ENCODE measurements at places on chromosomes 7 and 10.

DNA sequence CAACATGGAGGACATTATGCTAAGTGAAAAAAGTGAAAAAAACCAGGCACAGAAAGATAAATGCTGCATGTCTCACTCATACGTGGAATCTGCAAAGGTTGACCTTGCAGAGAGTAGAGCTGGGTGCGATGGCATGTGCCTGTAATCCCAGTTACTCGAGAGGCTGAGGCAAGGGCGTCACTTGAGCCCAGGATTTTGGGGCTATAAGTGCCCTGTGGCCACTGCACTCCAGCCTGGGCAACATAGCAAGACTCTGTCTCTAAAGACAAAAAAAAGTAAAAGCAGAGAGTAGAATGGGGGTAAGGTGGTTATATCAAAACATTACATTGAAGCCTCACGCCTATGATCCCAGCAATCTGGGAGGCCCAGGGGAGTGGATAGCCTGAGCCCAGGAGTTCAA, 22.8 kb downstream of the CBX3 start:
- DNase-seq = no peak

GRCh38 chr10:21260506-21261149, 264.9 kb downstream of the SKIDA1 start:
- DNase-seq = no peak

GRCh38 chr7:102897211-102897631, 15.6 kb upstream of the LRRC17 start:
- DNase-seq = no peak

GRCh38 chr7:102875700-102876295, 37.0 kb upstream of the LRRC17 start:
- DNase-seq = no peak

- DNase-seq = no peak
Measured at GRCh38 chr7:134448356-134449229, 10.3 kb downstream of the AKR1B1 start.

DNA sequence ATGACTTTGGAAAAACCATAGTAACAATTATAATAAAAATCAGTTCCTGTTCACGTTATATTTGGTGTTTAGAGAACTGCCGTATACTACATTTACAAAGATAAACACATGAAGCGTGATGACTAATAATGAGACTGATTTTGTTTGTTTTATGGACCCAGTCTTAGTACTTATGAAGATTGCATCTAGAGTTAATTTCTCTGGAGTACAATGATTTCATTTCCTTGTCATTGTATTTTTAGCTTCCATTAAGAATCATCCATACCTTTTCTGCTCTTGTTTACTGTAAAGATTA, 2.9 kb downstream of the RBM20 start:
- no peak for DNase-seq

DNA sequence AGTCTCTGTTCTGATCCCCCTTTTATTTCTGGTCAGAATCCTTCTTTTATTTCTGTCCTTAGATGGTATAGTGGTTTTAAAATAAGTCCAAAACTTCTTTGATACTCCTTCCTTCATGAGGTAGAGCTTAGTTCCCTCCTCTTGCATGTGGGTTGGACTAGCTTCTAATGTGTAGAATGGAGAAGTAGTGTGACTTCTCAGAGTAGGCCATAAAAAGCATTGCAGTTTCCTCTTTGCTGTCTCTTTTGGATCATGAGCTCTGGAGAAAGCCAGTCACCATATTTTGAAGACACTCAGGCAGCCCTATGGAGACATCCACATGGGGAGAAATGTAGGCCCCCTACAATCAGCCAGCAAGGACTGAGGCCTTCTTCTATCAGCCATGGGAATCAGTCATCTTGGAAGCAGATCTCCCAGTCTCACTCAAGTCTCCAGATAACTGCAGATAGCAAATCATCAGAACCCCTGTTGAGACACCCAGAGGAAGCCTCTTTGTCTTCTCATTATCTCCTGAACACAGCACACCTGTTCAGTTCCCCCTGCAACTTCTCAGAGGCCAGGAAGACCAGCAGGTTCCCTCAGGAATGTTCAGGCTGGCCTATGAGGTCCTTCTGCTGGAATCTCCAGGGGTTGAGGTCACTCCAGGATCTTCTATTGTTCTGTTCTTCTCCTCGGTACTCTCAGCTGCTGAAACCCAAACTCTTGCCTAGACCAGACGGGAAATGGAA, 511.9 kb upstream of the ZMIZ1 start:
- DNase-seq = no peak

- no peak for DNase-seq
Measured at GRCh38 chr10:124589491-124590041, 127.9 kb downstream of the LHPP start.

GRCh38 chr10:73095481-73096021, 1.1 kb downstream of the P4HA1 start:
- DNase-seq = peak; percentile 24

GRCh38 chr7:47653550-47654411, 71.9 kb upstream of the TNS3 start:
- no peak for DNase-seq

- no peak for DNase-seq
Measured at GRCh38 chr10:105138358-105138757, 497.3 kb downstream of the SORCS3 start.

DNA sequence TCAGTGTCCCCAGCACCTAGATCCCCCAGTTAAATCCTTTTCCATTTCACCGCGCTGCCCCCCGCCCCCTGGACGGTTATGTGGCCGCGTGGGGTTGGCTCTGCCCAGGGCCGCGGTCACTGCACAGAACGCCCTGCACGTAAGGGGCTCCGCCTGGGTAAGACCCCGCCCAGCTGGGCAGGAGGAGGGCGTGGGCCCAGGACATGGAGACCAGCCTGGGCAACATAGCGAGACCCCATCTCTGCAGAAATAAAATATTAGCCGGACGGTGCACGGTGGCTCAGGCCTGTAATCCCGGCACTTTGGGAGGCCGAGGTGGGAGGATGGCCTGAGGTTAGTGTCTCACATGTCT, 650 bp upstream of the ZFAND2A start:
- DNase-seq = no peak

- no peak for DNase-seq
Measured at GRCh38 chr7:31497516-31497915, 16.4 kb upstream of the ITPRID1 start.

DNA sequence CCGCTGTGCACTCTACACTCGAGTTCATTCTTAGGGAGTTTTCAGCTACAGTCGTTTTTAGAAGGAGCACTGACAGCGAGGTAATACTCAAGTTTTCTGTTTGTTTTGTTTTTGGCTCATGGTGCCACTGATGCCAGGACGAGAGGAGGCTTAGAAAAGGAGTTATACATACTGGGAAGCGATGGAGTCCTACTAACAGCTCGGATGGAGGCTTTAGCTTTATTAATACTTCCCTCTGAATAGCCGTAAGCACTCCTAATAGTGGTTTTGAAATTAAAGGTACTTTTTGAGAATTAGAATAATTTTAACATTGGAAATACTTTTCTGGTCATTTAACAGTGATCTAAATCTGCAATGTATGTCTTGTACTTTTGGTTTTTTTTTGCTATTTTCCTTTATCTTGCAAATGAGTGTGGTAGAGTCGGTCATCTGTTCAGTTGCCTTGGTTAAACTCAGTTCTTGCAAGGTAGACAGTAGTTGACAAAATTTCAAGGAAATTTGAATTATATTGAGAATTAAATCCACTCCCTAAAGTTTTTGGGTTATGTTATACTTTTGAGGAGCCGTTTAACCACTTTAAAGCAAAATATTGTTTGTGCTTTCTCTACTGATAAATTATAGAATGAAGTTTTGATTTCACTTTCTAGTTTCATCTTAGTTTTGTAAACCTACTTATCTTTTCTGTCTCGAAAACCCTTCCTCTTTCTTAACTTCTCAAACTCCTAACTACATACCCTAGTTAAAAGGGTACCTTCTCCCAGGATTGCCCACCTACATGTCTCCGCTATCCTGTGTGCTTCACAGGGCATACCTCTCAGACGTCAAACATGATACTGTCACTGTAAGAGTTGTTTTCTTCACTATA, 1.5 kb downstream of the HBP1 start:
- no peak for DNase-seq

- DNase-seq = no peak
Measured at GRCh38 chr10:107740962-107741690, 576.6 kb upstream of the SORCS1 start.

DNA sequence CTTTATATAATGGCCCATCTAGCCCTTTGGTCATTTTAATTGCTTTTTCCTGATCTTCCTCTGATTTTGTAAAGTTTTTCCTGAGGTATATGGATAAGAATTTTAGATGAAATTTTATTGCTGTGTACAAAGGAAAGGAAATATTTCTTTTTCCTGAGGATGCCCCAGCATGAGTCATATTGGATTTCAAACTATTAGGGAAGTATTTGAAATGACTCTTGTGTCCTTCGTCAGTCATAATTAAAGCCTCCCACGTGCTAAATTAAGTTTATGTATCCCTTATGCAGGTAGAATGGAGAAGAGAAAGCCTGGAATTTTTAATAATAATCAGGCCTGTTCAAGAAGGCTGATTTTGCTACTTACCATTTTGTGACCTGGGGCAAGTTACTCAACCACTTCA, 82.6 kb upstream of the GLI3 start:
- DNase-seq = no peak

GRCh38 chr10:67476201-67476600, 219.8 kb downstream of the CTNNA3 start:
- no peak for DNase-seq

DNA sequence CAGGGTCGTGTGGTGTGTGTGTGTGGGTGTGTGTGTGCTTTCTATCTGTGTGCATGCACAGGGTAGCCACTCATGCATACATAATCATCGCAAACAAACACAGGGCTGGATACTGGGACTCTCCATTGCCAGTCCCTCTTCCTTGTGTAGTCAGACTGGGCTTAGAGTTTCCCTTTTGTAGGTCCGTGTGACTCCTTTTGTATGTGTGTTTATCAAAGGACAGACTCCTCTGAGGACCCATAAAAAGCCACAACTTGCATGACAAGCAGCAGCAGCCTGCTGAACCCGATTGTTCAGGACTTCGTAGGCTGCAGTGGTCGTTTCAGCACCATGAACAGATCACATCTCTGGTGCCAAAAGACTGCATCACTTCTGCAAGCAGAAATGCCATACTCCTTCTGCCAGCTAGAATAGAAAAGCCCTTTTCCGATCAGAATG, 895 bp downstream of the VSTM2A start:
- DNase-seq = no peak

DNA sequence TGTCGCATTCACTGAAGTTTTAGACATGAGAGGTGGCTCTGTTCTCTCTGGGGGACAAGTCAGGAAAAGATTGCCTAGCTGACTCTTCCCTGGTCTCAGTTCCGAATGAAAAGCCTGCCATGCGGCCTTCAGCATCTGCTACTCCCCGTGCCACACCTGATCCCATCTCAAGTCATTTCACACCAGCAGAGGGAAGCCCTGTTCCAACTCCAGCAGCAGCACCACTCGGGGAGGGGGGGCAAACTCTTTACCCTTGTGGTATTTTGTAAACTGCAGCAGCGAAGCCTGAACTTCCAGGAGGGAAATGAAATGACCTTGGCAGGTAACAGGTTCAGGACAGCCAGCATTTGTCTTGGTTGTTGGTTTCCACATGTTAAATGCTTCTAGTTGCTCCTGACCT, 13.8 kb downstream of the LRRC4 start:
- no peak for DNase-seq

- DNase-seq = no peak
Measured at GRCh38 chr10:60803433-60803832, 25.2 kb downstream of the CDK1 start.

GRCh38 chr7:157610671-157611295, 274.0 kb downstream of the DNAJB6 start:
- DNase-seq = no peak

- DNase-seq = no peak
Measured at GRCh38 chr10:4549139-4549653, 276.8 kb upstream of the AKR1E2 start.

- DNase-seq = no peak
Measured at GRCh38 chr7:141617280-141617679, 66.1 kb downstream of the AGK start.

DNA sequence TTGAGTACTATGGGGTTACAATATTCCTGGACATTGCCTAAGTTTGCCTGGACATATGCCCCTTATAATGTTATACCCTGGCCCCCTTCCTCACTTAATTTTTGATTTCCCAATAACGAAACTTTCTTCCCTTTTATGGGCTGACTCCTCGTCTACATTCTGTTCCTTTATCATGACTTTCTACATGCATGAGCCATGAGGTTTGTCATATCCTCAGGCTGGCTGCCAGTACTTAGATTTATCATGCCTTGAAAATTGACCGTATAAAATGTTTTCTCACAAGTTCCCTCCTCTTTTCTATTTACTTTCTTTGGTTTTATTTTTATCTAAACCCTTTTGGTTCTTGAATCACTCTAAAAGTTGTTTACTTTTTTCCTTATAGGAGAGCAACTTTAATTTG, 4.7 kb downstream of the DNAH11 start:
- DNase-seq = no peak

GRCh38 chr7:139618482-139619366, 95.2 kb downstream of the CLEC2L start:
- peak; percentile 43 for DNase-seq

GRCh38 chr7:13988731-13989125, 738 bp downstream of the ETV1 start:
- no peak for DNase-seq

- DNase-seq = no peak
Measured at GRCh38 chr10:9868499-9868898, 1149.2 kb upstream of the CELF2 start.

- no peak for DNase-seq
Measured at GRCh38 chr10:49140304-49141177, 6.7 kb upstream of the FAM170B start.

DNA sequence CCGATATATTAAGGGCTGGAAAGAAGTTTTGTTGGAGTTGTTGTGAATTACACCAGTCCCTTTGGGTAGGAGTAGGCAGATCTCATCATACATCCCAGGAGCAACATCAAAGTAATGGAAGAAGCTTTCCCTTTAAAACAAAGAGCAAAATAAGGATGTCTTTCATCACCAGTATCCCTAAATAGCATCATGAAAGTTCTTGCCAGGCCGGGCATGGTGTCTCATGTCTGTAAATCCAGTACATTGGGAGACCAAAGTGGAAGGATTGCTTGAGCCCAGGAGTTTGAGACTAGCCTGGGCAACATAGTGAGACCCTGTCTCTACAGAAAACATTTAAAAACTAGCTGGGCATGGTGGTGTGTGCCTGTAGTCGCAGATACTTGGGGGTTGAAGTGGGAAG, 38.7 kb downstream of the LRRC20 start:
- DNase-seq = no peak

GRCh38 chr7:2440608-2441245, 35.5 kb downstream of the GRIFIN start:
- DNase-seq = no peak

GRCh38 chr7:156751319-156751718, 110.7 kb downstream of the RNF32 start:
- no peak for DNase-seq

DNA sequence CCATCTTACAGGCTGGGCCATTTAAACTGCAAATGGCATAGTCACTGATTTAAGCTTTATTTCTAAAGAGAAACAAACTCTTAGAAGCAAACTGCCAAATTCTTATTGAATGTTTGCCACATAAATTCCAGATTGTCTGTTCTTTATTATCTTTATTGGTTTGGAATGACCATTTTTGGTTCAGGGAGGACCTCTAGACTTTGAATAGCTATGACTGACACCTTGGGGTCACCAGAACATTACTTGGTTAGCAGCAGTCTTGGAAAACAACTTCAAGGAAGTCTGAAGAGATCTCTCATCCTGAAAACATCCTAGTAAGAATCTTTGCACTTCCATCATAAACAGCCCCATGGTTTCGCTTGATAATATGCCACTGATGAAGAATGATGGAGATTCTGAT, 197.1 kb downstream of the SUGCT start:
- no peak for DNase-seq

- peak; percentile 62 for DNase-seq
Measured at GRCh38 chr10:15370856-15371701, at the start of gene FAM171A1. Gene FAM171A1, minus strand, starts transcription at chr10:15371289. Its CDS starts 237 bp downstream, at chr10:15371052.

All from activated CD8-positive, alpha-beta memory T cell treated with anti-CD3 and anti-CD28 coated beads, Interleukin-2, amount 50 U/mL, for 4 hours (primary cell).